ENCODE measurements at places on chromosomes 2 and 18. TPM values are rescaled to one million over a fixed set of nuclear protein-coding genes. Genes with fewer than 3 reads are reported as not detected.

PRKAG3 gene
- 32.1 TPM for polyA plus RNA-seq

- no peak for DNase-seq
Measured at GRCh38 chr2:61845320-61845719, 8.5 kb downstream of the FAM161A start.

DNA sequence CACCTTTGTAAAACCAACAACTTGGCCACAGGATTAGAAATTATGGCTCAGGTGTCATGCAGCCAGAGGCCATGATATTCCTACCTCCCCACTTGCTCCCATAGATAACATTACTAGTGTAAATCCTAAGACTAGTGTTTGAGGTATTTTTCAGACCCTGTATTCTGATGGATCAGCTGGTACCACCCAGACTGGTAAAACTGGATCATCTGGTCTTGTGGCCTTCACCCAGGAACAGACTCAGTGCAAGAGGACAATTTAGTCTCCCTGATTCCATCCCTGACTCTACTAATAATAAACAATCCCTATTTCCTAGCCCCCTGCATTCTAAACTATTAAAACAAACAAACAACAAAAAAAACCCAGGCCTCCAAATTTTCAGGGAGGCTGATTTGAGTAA lies 121.0 kb downstream of the ALPK2 start:
- no peak for DNase-seq

DNA sequence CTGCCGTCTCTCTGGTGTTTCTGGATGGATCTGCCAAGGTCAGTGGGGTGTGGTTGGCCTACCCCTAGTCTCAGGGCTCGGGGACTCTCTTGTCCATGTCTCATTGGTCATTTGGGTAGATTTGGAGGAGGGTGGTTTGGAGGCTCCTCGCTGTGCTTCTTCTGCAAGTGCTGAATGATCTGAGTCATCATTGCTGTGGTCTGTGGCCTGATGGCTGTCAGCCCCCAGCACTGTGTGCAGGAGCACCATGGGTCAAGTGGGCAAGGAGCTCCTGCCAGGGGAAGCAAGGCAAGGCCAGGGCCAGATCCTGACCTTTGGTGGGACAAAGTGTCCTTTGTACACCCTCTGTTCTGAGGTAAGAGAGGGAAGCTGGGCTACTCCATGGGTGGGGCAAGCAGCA lies 221.8 kb downstream of the FHOD3 start:
- no peak for DNase-seq

- DNase-seq = no peak
Measured at GRCh38 chr2:46267616-46268015, 29.6 kb upstream of the EPAS1 start.

- no peak for DNase-seq
Measured at GRCh38 chr2:55213822-55214221, 18.3 kb downstream of the CLHC1 start.

PLB1 gene
- 2.1 TPM for polyA plus RNA-seq

DNA sequence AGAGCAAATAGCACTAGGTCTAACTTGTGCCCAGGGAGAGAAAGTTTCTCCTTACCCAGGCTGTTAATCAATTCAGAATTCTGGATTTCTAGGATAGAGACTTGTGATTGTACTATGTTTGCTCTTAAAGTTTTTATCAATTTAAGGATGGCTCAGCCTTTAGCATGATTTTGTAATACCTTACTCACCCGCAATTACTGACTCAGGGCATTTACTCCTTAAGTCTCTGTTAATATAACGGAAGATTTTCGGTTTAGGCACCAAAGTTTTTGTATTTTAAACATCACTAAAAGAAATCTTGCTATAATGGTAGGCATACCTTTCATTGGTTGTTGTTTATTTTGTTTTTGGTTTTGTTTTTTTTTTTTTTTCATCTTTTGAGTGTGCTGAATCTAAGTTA lies 358.2 kb downstream of the RBM43 start:
- DNase-seq = no peak

CAPN13 gene
- not detected for polyA plus RNA-seq

RTN4 gene
- polyA plus RNA-seq = 597 TPM

DNA sequence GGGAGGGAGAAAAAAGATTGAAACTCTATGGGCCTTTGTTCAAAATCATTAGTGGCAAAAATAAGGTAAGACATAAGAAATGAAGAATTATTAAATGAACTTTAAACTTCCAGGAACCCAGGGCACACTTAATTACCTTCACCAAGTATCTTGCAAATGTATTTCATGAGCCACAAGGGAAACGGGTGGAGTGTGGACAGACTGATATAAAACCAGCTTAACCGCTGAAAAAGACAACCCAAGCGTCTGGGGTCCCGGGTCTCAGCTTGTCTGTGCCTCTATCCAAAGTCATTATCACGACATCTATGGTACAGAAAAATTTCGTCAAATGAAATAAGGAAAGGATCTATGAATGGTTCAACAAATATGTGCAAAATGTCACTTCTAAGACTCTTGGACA lies 13.9 kb upstream of the MBOAT2 start:
- DNase-seq = no peak

DNA sequence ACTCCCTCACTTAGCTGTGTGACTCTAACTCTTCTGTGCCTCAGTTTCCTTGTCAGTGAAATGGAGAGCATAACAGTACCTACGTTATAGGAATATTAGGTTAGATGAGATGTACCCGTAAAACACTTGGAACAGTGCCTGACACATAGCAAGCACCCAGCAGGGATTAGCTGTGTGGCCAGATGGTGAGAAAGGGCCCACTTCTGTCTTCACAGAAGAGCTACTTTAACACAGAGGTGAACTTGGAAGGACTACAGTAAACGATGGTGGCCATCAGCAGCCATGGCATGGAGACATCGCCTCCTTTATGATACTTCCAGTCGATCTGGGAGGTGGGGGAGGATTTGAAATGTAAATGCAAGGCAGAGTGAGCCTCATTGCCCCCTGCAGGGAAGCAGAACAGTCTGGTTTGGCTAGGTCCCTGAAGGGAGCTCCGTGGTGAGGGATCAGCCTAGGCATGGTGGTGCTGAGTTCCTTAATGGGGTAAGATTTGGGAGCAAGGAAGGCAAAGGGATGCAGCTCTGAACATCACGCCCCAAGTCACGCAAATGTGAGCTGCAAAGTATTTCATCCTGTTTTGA lies 101.7 kb upstream of the ALPP start:
- no peak for DNase-seq

RNU2-63P gene
- polyA plus RNA-seq = not detected

SERPINB4 gene
- polyA plus RNA-seq = not detected

GRCh38 chr2:174247474-174248186 lies 702 bp downstream of the OLA1 start:
- no peak for DNase-seq

DNA sequence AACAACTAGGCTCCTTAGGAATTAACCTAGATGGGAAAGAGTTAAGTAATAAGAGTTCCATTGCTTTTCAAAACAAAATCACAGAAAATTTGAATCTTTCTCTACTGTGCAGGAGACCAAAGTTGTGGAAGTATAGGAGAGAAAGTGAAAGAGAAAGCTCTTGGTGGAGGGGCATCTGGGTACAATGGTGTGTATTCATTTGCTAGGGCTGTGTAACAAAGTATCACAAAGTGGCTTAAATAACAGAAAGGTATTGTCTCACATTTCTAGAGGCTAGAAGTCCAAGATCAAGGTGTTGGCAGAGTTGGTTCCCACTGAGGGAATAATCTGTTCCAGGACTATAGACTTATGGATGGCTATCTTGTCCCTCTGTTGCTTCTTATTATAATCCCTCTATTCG lies 50.5 kb upstream of the GORASP2 start:
- no peak for DNase-seq
